Skin of body (tissue), 3 donors: ENCODE measurements at places on chromosomes 1 and 21. TPM values are rescaled to one million over a fixed set of nuclear protein-coding genes. Genes with fewer than 3 reads are reported as not detected.

The CLEC20A gene
- total RNA-seq: not detected

DNA sequence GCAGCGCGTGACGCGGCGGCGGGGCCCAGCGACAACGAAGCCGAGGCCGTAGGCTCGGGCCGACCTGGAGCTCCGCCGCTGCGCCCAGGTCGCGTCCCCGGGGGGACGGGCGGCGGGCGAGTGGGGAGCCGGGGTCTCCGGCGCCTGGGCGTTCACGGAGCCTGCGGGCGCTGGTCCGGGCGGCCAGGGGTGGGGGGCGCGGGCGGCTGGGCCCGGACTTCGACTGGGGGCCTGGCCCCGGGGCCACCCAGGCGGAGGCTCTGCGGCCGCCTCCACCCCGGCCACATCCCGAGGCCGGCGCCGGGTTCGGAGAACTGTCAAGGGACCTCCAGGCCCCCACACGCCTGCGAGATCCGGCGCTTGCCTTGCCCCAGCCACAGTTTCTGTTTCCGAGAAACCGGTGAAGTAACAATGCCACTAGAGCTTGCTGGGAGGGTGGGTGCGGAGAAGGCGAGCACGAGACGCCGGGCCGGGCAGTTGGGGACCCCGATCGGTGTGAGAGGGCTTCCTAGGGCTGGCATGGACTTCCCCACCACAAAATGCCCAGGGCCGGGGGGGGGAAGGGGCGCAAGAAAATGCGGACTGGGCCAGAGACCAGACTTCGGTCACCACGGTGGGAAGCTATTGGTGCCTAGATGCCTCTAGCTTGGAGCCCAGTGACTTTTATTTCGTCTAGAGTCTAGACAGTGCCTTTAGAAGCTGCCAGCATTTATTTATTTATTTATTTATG, 501 bp downstream of the FBXO6 start:
- no peak for DNase-seq

The CFHR2 gene
- not detected for total RNA-seq

DNA sequence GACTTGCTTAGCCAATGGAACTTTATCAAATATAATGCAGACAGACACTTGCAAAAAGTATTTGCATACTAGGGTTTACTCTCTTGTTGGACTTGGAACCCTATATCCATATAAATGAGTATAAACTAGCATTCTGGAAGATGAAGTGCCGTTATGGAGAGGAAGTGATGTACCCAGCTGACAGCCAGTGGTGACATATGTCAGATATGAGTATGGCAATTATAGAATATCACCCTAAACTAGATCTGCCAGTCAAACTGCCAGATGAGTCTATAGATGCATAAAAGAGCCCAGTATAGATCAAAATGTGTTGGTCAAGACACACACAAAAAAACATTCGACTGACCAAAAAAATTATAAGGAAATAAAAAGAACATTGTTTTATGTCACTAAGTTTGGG, 739.3 kb downstream of the PLA2G4A start:
- DNase-seq: no peak

DNA sequence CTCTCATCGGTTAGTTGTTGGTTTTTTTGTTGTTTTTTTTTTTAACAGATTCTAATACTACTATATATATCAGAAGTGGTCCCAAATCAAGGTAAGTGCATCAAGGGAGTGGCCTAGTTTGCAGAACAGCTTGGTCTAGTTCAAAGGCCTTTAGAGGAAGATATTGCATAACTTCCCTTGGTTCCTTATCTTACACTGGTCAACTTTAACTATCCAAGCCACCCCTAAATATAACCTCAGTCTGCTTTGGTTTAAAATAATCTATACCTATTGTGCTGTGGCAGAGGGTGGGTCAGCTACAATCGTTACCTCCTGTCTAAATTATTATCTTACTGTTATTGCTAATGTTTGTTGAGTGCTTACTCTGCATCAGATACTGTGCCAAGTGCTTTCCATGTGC, 6.9 kb downstream of the S100A12 start:
- no peak for DNase-seq

GRCh38 chr21:26969971-26970725, 3.3 kb upstream of the ADAMTS5 start:
- no peak for DNase-seq
